Gastrocnemius medialis (tissue), 4 donors: ENCODE measurements at places on chromosomes 16 and 17. TPM values are rescaled to one million over a fixed set of nuclear protein-coding genes. Genes with fewer than 3 reads are reported as not detected.

KRTAP3-2 gene
- total RNA-seq = not detected

PIP4K2B gene
- total RNA-seq = 57.2 TPM

- DNase-seq = no peak
Measured at GRCh38 chr16:88030498-88030897, 79.3 kb downstream of the BANP start.

DNA sequence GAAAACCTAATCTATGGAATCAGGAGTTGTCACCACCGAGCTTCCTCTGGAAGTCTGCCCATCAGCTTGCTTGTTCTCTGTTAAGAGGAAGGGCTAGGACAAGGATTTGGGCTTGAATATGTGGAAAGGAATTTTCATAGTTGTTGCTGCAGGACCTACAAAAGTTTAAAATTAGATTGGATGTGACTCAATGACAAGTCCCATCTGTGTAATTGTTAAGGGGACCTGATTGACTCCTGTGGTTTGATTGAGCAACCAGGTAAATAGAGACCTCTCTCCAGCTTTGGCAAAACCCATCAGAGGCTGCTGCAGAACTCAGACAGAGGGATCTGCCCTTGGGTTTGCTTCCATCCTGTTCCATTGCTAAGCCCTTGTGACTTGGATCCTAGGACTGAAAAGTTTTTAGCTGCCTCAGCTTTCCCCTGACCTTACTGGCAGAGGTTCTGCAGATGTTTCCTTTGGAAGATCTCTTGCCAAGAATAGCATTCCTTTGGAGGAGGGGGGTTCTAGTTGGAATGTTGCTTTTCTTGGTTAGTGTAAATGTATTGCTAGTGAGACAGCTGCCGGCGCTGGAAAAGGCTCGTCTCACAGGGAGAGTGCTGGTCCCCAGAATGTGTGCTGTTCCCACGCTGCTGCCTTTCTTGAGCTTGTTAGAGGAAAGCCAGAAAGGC, 50.0 kb downstream of the SF3B3 start:
- peak; percentile 76 for DNase-seq

DNA sequence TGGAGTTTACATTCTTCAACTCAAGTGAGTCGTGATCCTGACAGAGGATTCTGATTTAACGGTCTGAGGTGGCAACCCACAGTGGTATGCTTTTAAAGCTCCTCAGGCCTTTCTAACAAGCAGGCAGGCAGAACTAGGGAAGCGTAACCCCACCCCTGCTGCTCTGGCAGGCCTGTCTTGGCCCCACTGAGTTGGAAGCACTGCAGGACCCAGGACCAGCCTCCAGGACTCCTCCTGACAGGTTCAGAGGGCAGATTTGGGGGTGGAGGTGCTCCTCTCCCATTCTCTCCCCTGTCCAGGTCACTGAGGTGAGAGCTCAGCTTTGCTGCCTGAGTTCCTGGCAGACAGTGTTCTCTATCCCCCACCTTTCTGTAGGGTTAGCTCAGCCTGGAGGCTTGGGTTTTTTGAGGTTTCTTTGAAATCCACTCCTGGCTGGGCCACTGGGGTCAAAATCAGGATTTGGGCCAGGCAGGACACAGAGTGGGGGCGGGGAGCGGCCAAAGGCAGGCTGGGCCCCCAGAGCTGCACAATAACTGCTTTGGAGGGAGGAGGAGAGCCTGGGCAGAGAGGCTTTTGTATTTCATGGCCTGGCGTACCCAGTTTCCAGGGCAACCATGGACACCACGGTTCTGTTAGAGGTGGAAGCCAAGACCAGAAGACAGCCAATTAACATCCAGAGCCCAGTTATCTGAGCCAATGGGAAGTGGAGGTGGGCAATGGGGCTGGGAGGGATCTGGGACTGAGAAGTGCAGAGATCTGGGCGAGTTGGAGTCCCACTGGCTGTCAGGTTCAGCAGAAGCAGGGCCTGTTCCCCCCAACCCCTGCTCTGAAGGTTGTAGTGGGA, 9.5 kb downstream of the MRPL27 start:
- DNase-seq = no peak

DNA sequence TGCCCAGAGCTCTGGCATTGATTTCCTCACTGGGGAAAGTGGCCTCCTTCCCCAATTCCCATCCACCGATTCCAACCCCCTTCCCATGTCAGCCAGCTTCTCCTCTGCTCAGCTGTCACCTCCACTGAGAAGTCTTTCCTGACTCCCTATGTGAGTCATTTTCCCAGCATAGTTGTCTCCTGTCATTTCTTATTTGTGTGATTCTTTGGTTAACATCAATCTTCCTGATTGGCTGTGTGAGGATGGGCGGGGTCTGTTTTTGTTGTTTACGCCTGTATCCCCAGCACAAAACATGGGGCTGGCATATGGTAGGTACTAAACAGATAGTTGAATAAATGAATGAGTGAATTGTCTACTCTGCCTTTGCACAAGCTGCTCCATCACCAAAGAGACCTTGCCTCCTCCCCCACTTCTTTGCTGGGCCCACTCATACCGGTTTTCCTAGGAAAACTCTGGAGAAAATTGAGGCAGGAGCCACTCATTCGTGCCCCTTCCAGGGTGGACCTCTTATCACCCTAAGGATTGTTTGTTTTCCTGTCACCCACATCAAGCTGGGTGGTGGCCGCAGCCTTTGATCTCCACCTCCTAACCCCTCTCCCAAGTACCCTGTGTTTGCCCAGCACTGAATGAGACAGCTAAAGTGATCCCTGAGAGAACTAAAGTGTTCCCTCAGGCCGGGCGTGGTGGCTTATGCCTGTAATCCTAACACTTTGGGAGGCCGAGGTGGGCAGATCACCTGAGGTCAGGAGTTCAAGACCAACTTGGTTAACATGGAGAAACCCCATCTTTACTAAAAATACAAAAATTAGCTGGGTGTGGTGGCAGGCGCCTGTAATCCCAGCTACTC, 1.2 kb upstream of the GRB7 start:
- DNase-seq = no peak

- DNase-seq = no peak
Measured at GRCh38 chr16:78235168-78235800, 135.8 kb downstream of the WWOX start.

DNA sequence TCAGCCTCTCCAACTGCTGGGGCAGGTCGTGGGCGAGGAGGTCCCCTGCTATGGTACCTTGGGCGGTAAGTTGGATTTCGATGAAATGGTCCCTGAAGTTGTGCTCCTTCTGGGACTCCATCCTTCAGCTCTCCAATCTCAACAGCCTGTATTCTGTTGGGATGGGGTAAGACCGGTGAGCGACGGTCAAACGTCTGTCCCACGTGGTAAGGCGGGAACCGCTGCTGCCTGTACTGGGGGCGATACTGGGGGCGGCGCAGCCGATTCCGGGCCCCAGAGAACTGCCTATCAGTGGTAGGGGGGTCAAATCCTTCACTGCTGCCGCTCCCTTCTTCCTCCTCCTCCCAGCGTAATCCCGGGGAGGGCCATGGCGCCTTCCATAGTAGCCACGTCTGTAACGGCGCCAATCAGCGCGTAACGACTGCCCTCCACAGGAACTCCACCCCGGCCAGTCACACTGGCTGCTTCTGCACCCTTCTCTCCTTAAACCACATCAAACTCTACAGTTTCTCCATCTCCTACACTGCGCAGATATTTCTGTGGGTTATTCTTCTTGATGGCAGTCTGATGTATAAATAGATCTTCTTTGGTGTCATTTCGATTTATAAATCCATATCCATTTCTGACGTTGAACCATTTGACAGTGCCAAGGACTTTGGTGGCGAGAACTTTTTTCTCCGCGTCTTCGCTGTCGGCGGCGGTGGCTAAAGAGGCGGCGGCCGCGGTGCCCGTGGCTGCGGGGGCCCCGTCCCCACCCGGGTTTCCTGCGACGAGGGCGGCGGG, 41.1 kb downstream of the AHSP start:
- DNase-seq = no peak

GRCh38 chr16:1678500-1679098, 520 bp downstream of the JPT2 start:
- DNase-seq = peak; percentile 39

DNA sequence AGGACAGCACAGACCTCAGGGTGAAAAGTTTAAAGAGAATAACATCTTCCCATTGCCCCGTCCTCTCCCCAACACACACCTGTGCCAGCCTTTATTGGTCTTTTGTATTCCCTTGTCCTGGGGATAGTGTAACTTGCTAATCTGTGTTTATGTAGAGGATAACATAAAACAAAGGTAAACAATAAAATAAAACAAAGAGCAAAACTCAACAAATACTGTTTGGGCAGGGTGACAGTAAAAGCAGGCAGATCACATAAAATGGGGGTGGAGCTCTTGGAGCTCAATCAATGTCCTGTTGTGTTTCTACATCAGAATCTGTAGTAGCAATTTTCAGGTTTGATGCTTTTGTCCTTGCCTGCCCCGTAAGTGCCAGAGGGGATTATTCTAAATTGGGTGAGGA, 1939.7 kb downstream of the TP53TG3F start:
- DNase-seq = no peak

GRCh38 chr16:12090151-12090530, 113.6 kb downstream of the SNX29 start:
- DNase-seq = no peak

- DNase-seq = no peak
Measured at GRCh38 chr17:74419928-74420411, 11.9 kb upstream of the GPRC5C start.

GRCh38 chr17:2792366-2793169, 3.7 kb upstream of the RAP1GAP2 start:
- no peak for DNase-seq

AGRP gene
- not detected for total RNA-seq

- no peak for DNase-seq
Measured at GRCh38 chr17:6028294-6028693, 41.9 kb upstream of the WSCD1 start.

- DNase-seq = peak; percentile 82
Measured at GRCh38 chr17:50151937-50152547, 1.6 kb upstream of the PPP1R9B start.

MYL11 gene
- 4,879 TPM for total RNA-seq

DNA sequence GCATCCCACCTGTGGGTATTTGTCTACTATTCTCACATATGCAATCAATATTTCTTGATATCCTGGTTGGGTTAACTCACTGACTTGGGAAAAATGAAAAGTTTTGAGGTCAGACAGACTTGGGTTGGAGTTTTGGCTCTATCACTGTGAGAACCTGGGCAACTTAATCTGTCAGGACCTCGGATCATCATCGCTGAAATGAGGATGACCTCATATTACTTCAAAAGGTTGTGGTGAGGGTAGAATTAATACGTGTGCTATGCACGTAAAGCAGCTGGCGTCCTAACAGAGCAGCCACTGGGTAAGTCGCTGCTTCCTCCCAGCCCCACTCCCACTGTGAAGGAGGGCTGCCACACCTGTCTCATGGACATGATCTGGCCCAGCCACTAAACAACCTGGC, 57.3 kb downstream of the COG7 start:
- no peak for DNase-seq

DNA sequence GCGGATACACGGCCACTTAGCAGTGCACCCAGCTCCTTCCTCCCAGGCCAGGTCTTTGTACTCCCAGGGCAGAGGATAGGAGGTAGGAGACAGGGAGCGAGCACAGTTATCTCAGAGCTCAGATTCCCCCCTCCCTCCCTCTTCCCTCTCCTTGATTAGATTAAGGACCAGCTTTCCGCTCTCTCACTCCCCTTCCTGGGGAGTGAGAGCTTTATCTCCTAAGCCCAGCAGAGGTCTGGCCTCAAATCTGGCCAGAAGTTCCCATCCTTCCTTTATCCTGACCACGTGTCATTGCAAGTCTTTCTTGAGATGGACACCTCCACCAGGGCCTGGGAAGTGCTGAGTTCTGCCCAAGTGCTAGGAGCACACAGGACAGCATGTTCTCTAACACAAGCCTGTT, 5.1 kb downstream of the ARL4D start:
- DNase-seq = no peak

- DNase-seq = peak; percentile 26
Measured at GRCh38 chr16:85798901-85799496, 345 bp downstream of the EMC8 start.

DNA sequence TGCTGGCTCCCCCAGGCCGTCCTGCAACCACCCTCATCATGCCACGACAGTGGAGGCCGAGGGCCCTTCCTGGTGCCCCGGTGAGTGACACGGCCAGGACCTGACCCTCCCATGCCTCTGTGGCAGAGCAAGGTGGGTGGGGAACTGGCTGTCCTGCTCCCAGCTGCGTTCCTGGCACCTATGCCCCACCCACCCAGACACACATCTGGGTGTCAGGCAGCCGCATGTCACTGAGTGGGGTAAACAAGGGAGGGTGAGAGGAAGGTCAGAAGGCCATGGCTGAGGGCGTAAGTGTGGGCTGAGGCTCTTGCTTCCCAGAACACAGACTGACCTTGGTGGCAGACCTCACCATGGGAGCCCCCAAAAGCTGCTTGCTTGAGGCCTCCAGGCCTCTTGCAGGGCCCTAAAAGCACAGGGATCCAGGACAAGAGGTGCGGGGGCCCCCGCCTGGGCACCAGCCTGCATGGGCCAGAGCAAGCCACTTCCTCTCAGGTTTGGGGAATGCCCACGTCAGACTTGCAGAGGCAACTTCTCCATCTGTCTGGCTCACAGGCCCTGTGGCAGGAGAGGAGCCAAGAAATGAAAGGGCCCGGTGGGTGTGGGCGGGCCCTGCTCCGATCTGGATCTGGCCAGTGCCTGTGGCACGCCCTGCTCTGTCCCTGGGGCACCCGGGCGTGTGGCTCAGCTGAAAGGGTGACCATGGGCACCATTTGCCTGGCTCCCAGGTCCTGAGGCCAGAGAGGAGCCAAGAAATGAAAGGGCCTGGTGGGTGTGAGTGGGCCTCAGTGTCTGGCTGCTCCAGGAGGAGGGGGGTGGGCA, 3.9 kb upstream of the CCDC57 start:
- peak; percentile 70 for DNase-seq

GRCh38 chr16:88063211-88063773, 112.1 kb downstream of the BANP start:
- DNase-seq = no peak

LRRC75A gene
- total RNA-seq = 0.80 TPM

LPO gene
- total RNA-seq = not detected

DNA sequence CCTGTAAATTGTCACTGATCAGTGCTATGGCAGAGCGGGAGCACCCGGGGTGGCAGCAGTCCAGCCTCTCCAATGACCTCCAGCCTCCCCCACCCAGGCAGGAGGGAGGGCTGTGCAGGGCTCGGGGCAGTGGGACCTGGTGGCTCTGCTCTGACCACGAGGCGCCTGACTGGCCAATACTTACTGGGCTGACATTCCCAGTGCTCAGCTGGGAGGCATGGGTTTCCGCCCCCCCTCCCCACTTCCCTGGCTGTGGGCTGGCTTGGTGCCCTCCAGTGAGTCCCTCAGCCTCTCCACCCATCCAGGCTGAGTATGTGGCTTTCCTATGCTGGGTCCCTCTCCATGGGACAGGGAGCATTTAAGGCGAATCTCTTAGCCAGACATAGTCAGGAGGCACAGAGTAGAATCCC, 2.7 kb downstream of the SOCS3 start:
- DNase-seq = peak; percentile 56

CMTM2 gene
- total RNA-seq = not detected

DNA sequence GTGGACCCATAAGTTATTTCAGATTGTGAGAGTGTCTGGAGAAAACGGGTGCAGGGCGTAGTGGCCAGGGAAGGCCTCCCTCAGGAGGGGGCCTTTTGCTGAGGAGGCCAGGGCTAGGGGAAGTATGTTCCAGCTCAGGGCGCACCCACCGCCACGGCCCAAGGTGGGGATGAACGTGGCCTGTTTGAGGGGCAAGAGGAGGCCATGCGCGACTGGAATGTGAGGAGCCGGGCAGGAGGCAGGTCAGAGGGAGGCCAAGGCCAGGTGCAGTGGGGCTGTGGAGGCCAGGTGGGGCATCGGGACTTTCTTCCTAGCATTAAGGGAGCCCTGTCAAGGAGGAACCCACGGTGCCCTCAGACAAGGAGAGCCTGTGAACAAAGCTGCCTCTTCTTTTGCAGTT, 26.7 kb downstream of the SLC12A3 start:
- no peak for DNase-seq

ITGAD gene
- total RNA-seq = not detected

- DNase-seq = no peak
Measured at GRCh38 chr16:87390641-87391323, 1.4 kb upstream of the MAP1LC3B start.
